ENCODE measurements at places on chromosomes 11 and 22.

- DNase-seq = no peak
Observed at GRCh38 chr11:128040603-128041002, 546.8 kb downstream of the ETS1 start.

DNA sequence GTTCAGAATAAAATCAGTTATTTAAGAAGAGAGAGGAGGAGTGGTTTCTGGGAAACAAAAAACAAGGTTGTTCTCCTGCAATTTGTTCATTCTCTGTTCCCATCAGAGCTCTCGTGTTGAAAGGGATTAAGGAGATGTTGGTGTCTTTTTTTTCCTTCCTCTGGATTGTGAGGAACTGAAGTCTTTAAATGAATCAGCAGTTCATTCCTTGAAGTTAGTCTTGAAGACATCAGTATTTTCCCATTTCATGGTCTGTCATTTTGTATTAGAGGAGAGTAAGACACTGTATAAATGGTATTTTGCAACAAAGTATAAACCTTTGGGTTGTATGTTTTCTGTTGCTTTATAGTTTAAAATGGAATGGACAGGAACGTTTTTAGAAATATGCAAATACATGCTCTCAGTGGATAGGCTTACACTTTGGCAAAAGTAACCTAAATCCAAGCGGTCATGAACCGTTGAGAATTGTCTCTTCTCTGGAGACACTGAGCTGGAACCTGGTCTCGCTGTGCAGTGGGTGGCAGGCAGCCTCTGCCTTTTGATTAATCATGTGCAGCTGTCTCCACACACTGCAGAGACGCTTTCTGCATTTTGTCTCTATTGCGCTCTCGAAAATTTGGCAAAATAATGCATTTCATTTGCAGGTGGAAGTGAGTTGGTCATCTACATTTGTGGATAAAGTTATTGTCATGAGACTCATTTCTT, 33.0 kb downstream of the SAMM50 start:
- no peak for DNase-seq

GRCh38 chr11:79482800-79483199, 42.0 kb upstream of the TENM4 start:
- DNase-seq = no peak

DNA sequence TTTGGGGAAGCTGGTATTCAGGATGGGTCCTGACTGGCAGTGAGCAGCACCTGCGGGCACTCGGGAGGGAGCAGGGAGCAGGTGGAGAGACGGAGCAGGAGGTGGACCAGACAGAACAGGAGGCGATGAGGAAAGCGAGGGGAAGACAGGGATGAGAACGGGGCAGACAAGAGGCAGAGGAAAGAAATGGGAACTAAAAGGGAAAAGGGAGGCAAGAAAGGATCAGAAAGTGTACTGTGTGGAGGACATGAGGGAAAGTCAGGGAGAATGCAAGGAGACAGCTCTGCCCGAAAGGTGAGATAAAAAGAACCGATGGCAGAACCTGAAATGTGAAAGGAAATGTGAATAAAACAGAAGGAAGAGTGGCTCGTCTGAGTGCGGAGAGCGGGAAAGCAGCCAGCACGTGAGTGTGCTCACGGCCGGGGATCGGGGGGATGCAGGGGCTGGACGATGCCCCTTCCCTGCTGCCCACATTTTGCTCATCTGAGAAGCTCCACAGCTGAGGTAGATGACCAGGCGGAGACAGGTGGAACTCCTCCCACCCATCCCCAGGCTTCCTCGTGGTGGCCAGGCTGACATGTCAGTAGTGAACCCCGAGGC, 494.4 kb upstream of the B3GAT1 start:
- DNase-seq = no peak

DNA sequence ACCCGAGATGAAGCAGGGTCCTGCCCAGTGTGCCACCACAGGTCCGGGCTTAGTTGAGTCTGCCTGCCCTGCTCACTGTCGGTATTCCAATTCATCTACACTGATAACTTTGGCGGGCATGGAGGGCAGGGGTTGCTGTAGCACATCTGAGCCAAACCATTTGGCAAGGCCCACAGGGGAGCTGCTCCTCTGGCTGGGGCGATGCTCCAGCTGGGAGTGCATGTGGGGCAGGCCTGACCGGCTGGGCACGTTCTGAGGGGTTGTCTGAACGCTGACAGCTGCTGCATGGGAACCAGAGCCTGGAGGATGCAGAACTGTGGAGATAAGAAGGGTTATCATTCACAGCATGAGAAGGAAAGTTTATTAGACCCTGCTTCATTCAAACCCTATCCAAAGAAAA, 40.4 kb downstream of the DRG1 start:
- no peak for DNase-seq

- DNase-seq = no peak
Observed at GRCh38 chr11:31692466-31692865, 118.7 kb downstream of the PAX6 start.

- no peak for DNase-seq
Observed at GRCh38 chr11:46357483-46357936, 10.2 kb downstream of the DGKZ start.

DNA sequence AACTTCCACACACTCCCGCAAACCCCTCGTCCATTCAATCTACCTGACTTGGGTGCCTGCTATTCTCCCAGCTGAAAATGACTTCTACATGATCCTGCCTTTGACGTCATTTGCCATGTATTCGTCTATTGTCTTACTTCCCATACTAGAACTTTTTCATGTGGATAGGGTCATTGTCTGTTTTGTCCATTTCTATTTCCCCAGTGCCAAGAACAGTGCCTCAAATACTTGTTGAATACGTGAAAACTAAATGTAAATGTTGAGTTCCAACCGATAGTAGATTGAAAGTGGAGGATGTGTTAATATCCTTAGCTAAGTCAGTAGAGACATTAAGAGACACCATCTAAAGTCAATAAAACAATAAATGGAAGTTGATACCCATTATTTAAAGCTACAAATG, 935 bp downstream of the TRIM68 start:
- no peak for DNase-seq

All from stimulated activated CD4-positive, alpha-beta T cell treated with anti-CD3 and anti-CD28 coated beads, Interleukin-15, amount 100 ng/mL, for 24 hours (primary cell).